Activated CD4-positive, alpha-beta T cell treated with anti-CD3 and anti-CD28 coated beads, Interleukin-2, Interleukin-6, amounts not matched to agents 100 ng/mL and 50 ng/mL, durations not matched to agents 16 hours and 8 hours (primary cell): ENCODE measurements at places on chromosomes 7 and 10.
A peak's percentile ranks its signal among the peaks of the same experiment; 100 is the strongest.

GRCh38 chr7:43044511-43044910, 67.9 kb upstream of the HECW1 start:
- DNase-seq = no peak

DNA sequence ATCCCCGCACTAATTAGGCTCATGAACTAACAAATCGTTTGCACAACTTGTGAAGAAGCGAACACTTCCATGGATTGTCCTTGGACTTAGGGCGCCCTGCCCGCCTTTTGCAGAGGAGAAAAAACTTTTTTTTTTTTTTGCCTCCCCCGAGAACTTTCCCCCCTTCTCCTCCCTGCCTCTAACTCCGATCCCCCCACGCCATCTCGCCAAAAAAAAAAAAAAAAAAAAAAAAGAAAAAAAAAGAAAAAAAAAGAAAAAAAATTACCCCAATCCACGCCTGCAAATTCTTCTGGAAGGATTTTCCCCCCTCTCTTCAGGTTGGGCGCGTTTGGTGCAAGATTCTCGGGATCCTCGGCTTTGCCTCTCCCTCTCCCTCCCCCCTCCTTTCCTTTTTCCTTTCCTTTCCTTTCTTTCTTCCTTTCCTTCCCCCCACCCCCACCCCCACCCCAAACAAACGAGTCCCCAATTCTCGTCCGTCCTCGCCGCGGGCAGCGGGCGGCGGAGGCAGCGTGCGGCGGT, at the start of gene EMX2:
Gene EMX2 (plus strand): TSS at position 41 of the 519 bp plus-strand sequence. CDS start 522 bp downstream, outside the sequence.
- no peak for DNase-seq

- peak; percentile 82 for DNase-seq
Observed at GRCh38 chr10:84540617-84541288, 212.4 kb downstream of the CCSER2 start.

- DNase-seq = no peak
Observed at GRCh38 chr7:121824276-121824675, 48.7 kb upstream of the PTPRZ1 start.

GRCh38 chr7:126924477-126924876, 328.3 kb downstream of the GRM8 start:
- DNase-seq = no peak

DNA sequence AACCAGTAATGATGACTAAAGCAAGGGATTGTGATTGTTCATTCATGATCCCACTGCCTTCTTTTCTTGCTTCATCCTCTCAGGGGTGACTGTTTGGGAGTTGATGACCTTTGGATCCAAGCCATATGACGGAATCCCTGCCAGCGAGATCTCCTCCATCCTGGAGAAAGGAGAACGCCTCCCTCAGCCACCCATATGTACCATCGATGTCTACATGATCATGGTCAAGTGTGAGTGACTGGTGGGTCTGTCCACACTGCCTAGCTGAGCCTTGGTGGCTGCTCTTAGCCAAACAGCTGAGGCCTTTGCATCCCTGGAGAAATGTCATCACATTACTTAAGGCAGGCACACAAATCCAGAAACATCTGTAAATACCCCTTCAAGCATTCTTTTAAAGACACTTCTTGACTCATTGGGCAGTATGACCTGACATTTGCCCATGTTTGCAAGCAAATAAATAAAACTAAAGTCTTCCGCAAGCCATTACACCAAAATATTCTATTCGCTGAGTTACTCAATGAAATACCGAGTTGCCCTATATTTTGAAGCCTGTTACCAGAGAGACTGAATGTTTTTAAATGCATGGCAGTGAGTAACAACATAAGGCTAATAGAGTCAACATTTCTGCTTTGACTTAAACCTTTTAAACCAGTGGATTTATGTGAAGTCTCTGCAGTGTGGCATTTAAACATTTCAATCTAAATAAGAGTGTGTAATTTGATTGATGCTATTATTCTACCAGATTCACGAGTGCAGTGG, 166.3 kb upstream of the LANCL2 start:
- no peak for DNase-seq

GRCh38 chr7:45976485-45976856, 55.4 kb upstream of the IGFBP3 start:
- no peak for DNase-seq
